ENCODE measurements at places on chromosomes 1 and 21.

DNA sequence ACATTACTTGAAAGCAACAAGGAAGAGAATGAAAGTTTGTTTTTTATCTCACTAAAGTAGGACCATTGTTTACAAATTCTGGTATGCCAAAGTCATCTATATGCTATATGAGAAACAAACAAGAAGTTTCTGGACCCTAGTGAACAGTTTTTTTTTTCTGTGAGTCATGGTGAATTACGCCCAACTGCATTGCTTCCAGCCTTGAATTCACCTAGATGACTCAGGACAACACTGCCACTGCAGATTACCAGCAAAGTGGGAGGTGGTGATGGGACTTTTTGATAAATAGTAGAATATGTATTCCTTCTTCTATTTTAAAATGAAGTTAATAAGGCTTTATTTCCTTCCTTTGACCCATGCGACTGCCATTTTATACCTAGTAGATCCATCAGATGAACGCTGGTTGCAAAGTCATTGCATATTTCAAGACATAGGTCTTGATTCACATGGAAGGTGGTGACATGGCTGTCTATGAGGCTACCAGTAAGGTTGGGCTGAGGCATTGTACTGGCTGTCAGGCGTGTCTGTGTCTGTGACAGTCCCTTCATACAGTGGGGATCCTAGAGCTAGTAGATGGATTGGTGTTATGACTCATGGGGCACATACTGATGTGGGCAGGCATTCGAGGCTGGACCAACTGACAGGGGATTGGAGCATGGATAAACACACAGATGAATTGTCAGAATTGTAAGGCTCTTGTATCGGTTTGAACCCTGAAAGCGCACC is 49.1 kb upstream of the APOBEC4 start:
- DNase-seq, result no peak

- no peak for DNase-seq
Observed at GRCh38 chr1:182671750-182672486, 12.5 kb downstream of the RGS8 start.

DNA sequence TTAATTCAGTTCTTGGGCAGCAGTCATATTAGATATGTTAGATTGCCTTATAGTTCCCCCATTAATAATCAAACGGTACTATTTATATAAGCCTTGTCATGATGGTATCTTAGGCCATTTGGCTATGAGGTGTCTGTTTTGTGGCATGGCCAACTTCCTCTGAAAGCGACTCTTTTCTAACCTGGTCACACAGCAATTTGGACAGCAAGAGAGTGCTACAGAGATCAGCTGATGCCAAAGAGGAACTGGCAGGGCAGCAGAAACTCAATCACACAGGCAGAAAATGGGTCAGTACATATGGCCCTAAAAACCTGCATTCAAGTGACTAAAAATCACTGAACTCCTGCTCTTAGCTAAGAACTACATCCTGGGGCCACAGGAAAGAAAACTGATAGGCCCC is 13.4 kb upstream of the MUTYH start:
- no peak for DNase-seq

GRCh38 chr1:85957760-85958159 is 198.8 kb downstream of the COL24A1 start:
- DNase-seq, result no peak

DNA sequence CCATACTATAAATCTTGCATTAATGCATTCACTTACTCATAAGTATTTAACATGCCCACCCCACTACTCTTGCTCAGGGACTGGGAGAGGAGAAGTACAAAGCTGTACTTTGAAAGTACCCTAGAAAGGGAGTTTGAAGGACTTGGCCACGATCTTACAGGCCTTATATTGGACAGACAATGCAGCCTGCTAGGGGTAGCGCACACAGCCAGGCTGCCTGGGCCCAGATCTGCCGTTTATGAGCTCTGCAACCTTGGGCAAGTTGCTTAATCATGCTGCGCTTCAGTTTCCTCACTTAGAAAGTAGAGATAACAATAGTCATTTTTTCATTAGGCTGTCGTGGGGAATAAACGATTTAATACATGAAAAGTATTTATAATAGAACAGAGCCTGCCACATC is 110.1 kb downstream of the CDC7 start:
- no peak for DNase-seq

- no peak for DNase-seq
Observed at GRCh38 chr1:212478467-212479025, 45.8 kb downstream of the NENF start.

DNA sequence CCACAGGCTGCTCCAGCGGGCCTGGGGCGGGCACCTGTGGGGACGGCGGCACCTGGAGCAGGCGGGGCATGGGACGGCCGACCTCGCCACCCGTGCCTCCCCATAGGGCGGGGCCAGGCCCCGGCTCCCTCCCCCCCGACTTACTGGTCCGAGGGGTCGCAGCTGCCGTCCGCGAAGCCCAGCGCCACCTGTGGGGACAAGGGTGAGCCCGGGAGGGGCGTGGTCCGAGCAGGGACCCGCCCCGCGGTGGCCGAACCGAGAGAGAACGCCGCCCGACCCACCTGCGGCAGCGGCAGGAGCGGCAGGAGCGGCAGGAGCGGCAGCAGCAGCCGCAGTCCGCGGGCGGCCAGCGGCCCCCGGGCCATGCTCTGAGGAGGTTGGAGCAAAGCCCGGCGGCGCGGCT is at the start of gene TMEM52:
TSS of gene TMEM52 (minus strand) at position 379 of the 403 bp plus-strand sequence. CDS start at position 365, 14 bp downstream.
- DNase-seq, result no peak

GRCh38 chr1:227666286-227666685 is 68.8 kb downstream of the JMJD4 start:
- DNase-seq, result no peak

GRCh38 chr1:239997515-239998311 is 94.0 kb upstream of the FMN2 start:
- DNase-seq, result no peak

DNA sequence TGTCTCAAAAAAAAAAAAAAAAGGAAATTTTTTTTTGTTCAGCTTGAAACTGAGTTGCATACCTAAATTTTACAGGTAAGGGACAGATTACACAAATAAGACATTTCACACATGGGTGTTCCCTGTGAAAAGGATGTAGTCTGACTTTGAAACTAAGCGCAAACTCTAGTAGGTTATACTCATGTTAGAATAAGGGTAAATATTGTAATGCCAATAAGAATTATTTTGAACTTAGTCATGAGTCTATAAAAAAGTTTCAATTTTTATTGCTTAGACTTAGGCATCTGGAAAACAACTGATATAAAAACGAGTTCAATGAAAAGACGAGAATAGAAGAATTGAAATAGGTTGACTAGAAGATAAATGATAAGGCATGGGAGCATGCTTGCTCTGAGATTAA is 122.3 kb downstream of the HMCN1 start:
- no peak for DNase-seq

DNA sequence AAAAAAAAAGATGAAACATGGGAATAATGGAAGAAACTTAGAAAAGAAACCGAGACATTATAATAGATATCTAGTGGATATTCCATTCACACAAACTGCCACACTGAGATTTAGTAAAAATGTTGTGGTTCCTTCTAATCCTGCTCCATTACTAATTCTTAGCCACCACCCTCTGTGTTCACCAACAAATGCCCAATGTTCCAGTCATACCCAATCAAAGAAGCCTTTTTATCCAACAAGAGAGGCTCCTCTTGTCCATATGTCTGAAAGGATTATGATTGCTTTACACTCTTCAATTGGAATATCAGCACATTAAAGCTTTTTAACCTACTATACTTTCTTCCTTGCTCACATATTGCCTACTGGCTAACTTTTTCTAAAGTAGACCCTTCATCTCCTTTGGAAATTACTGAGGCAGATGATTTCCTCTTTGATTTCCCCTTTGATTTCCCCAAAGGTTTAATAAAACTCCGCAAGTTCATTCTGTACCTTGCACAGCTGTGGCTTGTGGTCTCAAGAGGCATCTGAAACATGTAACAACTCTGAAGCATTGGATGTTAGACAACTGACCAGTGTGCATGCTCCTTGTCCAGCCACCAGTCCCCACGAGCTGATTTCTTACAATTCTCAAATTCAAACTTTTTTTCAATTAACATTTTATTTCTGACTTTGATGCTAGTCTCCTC is 305.6 kb upstream of the LYPLAL1 start:
- no peak for DNase-seq

- DNase-seq, result no peak
Observed at GRCh38 chr1:16430606-16431005, 6.6 kb downstream of the SPATA21 start.

- DNase-seq, result no peak
Observed at GRCh38 chr1:211704543-211704942, 29.1 kb upstream of the NEK2 start.

DNA sequence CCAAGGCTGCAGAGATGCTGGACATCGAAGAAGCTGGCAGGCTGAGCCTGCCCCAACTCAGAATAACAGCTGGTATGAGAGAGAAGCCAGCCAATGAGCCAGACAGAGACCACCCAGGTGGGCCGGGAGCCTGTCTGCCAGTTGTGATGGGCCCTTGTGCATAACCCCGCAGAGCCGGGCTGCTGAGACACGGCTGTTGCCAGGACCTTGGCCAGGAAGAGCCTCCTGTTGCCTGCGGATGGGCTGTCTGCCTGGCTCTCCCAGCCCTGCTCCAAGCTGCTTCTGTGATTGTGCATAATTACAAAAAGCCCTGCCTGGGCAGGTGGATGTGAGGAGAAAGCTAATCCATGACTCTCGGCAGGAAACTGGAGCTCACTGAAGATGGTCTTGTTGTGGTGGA is 126.5 kb downstream of the CAPN8 start:
- no peak for DNase-seq

GRCh38 chr1:246641394-246641793 is 75.1 kb downstream of the CNST start:
- DNase-seq, result no peak

DNA sequence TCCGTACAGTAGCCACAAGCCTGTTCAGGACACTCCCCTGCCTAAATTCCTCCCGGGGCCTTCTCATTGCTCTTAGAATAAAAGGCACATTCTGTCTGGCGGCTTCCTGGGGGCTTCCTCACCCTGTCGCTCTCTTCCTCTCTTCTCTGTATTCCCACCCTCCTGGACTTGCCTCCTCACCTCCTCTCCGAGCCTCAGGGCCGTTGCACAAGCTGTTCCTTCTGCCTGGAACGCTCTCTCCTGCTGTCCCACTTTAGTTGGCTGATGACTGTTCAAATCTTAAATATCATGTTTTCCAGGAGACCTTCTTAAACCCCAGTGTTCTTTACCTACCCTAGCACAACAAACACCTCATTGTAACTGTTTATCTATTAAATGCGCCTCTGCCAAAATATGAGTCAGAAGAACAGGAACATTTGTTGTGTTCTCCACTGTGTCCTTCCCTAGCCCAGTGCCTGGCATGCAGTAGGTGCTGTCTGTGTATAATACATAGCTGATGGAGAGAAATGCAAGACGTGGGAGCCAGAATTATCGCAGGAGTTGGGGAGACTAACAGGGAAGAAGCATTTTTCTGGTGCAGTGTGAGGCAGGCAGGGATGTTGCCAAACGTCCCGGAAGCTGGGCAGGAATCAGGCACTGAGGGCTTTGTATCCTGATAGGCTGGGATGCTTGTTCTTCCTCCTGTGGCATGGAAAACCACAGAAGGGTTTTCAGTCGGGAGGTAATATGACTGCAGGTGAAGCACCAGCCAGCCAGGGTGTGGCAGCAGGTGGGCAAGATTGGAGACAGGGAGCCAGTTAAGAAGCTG is 24.1 kb upstream of the THRAP3 start:
- DNase-seq, result no peak

GRCh38 chr1:110196917-110197765 is 13.0 kb upstream of the KCNC4 start:
- DNase-seq, result peak; percentile 31

- no peak for DNase-seq
Observed at GRCh38 chr21:33881689-33882440, 33.7 kb downstream of the ATP5PO start.

DNA sequence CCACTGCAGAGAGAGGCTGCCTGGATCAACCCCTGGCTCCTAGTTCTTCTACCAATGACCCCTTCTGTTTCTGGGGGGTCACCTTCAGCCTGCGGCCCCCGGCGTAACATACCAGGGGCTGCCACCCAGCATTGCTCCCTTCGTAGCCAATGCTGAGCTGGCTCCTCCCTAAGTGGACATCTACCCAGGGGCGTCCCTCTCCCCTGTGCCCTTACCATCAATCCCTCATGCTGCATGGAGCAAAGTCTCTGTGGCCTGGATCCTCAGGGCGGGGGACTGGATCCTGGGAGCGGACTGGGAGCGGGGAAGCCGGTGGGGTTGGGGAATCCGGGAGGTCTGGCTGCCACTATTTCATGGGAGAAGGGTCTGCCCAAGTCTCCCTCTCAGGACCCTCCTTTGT is 28.6 kb downstream of the TRIM67 start:
- no peak for DNase-seq

DNA sequence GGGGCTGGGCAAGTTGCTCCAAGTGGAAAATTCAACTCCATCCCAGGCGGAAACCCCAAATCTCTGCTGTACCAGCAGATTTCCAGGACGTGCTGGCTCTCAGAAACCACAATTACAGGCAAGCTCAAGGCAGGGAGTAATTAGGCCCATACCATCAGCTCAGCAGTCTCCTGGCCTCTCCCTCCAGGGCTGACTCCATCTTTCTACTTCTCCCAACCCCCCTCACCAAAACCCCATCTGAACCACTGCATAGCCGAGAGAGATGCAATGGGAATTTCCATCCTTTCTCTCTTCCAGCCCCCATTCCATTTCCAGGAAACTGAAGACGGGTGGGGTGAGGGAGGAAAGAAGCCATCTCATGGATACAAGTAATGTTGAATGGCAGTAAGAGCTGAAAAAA is 41.2 kb downstream of the ARHGEF11 start:
- DNase-seq, result no peak

GRCh38 chr1:223290397-223290796 is 73.6 kb downstream of the SUSD4 start:
- no peak for DNase-seq

- no peak for DNase-seq
Observed at GRCh38 chr1:61591351-61591750, 133.6 kb downstream of the TM2D1 start.

DNA sequence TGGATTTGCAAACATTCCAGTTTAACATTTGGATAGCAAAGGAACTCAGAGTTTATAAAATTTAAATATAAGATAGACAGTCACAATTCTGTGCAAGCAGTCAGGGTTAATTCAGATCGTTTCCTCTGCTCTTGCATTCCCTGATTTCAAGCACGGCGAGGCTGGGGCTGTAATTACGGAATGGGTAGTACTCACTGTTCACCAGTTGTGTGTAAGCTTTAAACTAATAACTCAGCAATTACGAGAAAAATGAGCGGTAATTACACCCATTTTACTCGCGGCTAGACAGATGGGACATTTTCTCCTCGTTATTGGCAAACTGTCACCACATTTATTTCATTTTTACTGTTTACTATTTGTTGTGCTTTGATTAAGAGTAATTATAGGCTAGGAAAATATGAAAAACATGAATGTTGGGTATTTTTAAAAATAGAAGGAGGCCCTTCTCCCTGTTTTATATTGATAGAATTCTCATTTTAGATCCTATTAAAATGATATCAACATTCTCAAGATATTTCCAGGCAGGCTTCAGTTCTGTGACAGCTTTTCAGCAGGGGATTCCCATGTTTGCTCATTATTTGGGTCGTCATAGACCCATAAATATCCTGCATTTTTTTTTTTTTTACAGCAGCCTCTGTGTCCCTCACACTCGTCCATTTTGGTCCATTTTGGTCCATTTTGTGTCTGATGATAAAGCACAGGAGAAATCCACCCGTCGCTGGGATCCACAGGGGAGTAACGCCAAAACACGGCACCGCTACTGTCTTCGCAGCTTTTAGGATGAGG is 208.3 kb downstream of the DSCAM start:
- DNase-seq, result no peak

All from T-helper 2 cell (primary cell).